Mucosa of descending colon (tissue), 3 donors: ENCODE measurements at places on chromosomes 16 and 17. TPM values are rescaled to one million over a fixed set of nuclear protein-coding genes. Genes with fewer than 3 reads are reported as not detected.

PIK3R5 gene
- total RNA-seq, result 10.4 TPM

KCNG4 gene
- total RNA-seq, result not detected

MYLK3 gene
- total RNA-seq, result 0.03 TPM

PTRH2 gene
- total RNA-seq, result 17.0 TPM

CYB561 gene
- 51.3 TPM for total RNA-seq

C17orf50 gene
- total RNA-seq, result not detected

SLC47A2 gene
- 0.65 TPM for total RNA-seq

ADAT1 gene
- total RNA-seq, result 38.1 TPM

CDRT4 gene
- total RNA-seq, result 17.5 TPM

CPNE7 gene
- total RNA-seq, result 2.0 TPM

TP53TG3C gene
- not detected for total RNA-seq

PDILT gene
- total RNA-seq, result not detected

GFAP gene
- total RNA-seq, result 0.47 TPM

GALR2 gene
- total RNA-seq, result not detected

SPATA22 gene
- not detected for total RNA-seq

NDUFB10 gene
- 212 TPM for total RNA-seq

DRC7 gene
- total RNA-seq, result not detected

TBX21 gene
- total RNA-seq, result 1.2 TPM

BANP gene
- total RNA-seq, result 36.0 TPM

ACD gene
- 11.5 TPM for total RNA-seq

KAT7 gene
- total RNA-seq, result 73.4 TPM

NKD1 gene
- total RNA-seq, result 1.6 TPM

CLUH gene
- 145 TPM for total RNA-seq

KCNH6 gene
- 0.64 TPM for total RNA-seq

SLC52A1 gene
- total RNA-seq, result 3.6 TPM

TBC1D3K gene
- not detected for total RNA-seq

GLIS2 gene
- total RNA-seq, result 21.1 TPM

KRT20 gene
- 553 TPM for total RNA-seq

NGFR gene
- 2.0 TPM for total RNA-seq

KLHL10 gene
- not detected for total RNA-seq

ACSM2A gene
- total RNA-seq, result not detected

PTGES3L gene
- 4.4 TPM for total RNA-seq

ATAD5 gene
- total RNA-seq, result 1.5 TPM

ABCA10 gene
- 14.2 TPM for total RNA-seq

SKAP1 gene
- total RNA-seq, result 2.2 TPM

HOXB8 gene
- 4.2 TPM for total RNA-seq

CA7 gene
- total RNA-seq, result 131 TPM

OR1F1 gene
- not detected for total RNA-seq

ZCCHC14 gene
- 30.3 TPM for total RNA-seq

SNAI3 gene
- 0.55 TPM for total RNA-seq

TEKT3 gene
- 0.60 TPM for total RNA-seq

BPTF gene
- 115 TPM for total RNA-seq

RGS9 gene
- 8.7 TPM for total RNA-seq

TNP2 gene
- total RNA-seq, result not detected

CCL16 gene
- not detected for total RNA-seq

PDIA2 gene
- 2.8 TPM for total RNA-seq

GOSR2 gene
- total RNA-seq, result 53.7 TPM
